Astrocyte (in vitro differentiated cells and primary cell): ENCODE measurements at places on chromosomes 2 and 18.

GRCh38 chr18:49486606-49486952 lies 455 bp downstream of the C18orf32 start:
- no peak for DNase-seq

- DNase-seq: peak; percentile 71
Observed at GRCh38 chr2:45759310-45759851, 107.9 kb downstream of the PRKCE start.

GRCh38 chr2:224039770-224040440 lies 819 bp upstream of the SERPINE2 start:
- DNase-seq: no peak

DNA sequence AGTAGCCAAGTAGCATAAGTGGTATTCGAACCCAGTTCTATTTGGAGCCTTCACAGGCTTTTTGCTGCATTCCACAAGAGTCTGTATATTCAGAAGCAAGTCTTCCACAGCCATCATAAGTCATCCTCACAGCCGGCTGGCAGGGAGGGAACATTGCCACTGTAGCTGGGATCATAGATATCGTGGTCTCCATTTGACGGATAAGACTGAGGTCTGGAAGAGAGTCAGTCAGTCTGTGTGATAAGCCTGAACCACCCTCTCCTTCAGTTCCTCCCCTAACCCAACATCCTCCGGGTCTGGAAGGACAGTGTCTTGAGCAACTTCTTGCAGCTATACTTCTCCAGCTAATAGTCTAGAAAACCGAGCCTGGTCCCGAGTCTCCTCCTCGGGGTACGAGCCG lies 17.0 kb upstream of the C1QL2 start:
- DNase-seq: no peak

GRCh38 chr2:62774555-62775366 lies 69.2 kb downstream of the EHBP1 start:
- peak; percentile 61 for DNase-seq

DNA sequence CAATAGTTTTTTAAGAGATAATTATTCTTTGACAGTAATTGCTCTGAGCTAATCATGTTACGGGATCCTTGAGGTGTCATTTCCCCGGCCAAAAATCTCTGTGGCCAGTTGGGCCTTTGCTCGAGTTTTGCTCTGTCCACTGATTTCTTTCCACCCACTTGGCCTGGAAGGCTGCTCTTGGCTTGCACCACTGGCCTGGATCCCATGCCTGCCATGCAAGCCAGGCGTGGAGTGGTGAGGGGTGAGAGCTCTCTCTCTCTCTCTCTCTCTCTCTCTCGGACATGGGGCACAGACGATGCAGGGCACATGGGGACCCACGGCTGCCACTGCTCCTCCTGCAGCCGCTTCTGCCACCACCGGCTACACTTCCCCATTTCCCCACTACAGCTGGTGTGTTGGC lies 853.0 kb upstream of the GCFC2 start:
- DNase-seq: no peak

DNA sequence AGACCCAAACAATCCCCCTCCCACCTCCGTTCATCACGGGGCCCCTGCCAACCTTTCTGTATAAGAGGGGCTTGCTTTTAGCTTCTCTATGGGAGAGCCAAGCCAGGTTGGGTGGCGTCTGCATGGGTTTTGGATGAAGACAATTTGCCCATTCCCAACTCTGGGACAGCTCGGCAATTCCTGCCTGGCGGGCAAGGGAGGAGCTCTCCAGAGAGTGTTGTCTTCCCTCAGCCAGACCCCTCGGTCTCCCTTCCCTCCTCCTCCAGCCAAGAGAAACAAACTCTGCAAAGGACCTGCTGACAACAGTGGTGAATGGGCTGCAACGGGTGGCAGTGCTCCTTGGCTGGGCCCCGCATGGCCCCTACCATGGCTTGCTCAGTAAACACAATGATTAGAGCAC lies 267.2 kb upstream of the HDAC4 start:
- DNase-seq: no peak

DNA sequence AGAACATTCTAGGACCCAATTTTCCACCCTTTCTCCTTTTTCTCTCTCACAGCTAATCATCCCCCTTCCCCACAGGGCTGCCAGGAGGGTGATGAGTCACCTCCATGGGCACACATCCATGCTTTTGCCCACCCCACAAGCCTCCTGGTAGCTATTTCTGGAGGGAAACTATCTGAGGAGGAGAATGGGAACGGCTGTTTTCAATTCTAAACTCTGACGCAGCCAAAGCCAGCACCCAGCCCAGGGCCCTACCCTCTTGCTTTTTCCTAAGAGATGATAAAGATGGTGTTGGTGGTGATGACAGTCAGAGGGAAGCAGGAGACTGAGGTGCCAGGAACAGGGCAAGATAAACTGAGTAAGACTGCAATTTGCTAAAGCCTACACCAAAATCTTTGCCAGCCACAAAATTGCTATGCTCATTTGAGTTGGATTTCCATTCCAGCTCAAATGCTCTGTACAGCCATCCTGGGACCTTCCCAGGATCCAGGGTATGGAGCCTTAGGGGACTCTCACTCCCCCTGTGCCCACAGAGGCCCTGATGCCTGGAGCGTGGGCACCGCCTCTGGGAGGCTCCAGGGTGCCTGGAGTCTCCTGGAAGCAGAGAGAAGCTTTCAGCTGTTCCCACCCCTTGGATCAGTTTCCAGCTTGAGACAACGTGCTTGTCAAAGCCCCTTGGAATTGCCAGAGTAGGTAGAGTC lies 62.0 kb upstream of the FZD7 start:
- DNase-seq: peak; percentile 62

DNA sequence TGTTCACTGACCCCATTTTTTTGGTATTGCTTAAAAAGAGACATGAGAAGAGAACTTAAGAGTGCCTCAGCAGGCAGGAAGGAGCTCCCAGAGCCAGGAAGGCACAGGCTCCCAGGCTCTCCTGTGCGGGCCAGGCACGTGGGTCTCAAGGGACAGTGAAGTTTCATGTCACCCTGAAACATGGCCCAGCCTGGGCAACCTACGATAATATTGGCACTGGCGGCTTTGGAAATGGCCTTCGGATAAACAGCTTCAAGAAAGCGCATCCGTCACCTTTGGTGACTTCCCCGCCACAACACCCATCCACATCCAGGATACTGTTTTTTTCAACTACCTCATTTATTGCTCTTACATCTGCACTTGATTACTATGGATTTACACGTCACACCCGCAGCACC lies 30.5 kb downstream of the PXDN start:
- no peak for DNase-seq

DNA sequence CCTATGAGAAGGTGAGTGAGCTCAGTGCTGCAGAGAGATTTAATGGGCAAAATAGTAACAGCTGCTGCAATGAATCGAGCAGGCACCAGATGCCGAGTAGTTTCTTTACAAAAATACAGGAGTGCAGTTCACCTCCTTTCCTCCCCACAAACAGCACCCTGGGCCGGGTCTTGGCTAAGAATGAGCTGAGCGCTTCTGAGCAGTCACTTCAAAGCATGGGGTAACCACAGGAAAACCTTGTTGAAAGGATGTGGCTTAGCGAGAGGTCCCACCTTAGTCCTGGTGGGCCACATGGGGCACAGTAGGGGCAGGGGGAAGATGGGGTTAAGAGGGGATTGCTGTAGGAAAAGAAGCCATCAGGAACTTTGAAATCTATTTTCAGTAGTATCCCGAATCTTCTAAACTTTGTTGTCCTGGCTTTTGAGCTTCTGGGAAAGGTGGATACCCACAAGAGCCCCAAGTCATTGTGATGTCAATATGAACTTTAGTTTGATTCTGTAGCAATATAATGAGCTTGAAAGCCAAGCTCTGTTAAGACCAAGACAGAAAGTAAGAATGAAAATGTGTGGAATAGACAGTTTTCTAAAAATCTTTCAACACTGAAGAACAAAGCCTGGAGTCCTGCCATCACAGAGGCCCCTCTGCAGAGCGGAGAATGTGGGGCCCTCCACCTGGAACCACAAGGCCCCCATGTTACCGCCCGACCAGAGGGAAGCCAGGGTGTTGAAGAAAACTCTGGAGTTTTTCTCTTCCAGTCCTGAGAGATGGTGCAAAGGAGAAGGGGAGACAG lies 101.0 kb upstream of the ZNF236 start:
- DNase-seq: no peak

GRCh38 chr2:239002954-239003623 lies 155.2 kb downstream of the TWIST2 start:
- DNase-seq: no peak

- DNase-seq: no peak
Observed at GRCh38 chr2:20990442-20991430, 53.1 kb downstream of the APOB start.

DNA sequence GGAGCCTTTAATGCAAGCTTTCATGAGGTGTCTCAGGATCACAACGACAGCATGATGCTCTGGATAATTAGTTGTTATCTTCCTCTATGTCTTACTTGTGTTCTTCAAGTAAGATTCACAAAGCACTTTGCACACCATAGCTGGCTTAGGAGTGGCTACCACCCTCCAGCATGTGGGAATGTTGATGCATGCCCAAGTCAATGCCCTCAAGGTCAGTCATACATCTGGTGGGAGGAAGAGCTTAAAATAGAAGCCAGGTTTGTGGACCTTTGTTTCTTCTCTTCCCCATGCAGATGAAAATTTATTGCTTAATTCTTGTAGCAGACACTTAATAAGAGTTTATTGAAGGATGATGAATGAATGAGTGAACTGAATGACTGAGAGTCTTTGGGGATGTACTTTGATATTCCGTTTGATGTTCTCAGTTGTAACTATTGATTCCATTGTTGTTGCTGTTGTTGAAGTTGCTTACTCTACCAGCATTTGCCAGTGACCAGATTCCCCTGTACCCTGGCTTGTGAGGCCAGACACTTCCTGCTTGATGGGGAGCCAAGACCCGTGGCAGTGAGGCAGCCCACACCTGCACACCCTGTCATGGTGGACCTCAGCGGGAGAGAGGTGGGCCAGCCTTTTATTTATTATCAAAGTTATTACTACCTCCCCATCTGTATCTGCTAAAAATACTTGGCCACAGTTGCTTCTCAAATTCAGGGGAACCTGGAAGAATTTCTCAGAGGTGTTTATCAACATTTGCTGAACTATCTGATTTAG lies 137.8 kb downstream of the LAMA3 start:
- DNase-seq: no peak

GRCh38 chr2:21256006-21256405 lies 132.2 kb downstream of the TDRD15 start:
- DNase-seq: no peak

DNA sequence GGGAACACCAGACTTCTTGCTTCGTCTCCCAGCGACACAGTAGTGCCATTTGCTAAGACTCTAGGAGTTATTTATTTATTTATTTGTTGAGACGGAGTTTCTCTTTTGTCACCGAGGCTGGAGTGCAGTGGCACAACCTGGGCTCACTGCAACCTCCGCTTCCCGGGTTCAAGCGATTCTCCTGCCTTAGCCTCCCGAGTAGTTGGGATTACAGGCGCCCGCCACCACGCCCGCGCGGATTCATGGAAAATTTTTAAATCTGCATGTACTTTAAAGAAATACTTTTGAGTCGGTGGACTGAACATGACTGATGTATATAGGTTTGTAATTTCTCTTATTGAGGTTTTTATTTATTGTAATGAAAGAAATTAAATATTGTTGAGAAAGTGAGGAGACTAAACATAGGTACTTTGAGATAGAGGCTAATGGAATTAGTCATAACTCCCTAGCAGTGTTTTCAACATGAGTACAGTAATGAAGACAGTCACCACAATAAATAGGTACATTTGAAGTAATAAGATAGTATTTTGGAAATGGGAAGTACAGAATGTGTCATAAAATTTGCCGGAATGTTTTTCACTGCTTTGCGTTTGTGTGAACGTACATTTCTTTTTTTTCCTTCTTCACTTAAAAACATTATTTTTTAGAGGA lies 983 bp downstream of the MTX2 start:
- no peak for DNase-seq

- peak; percentile 3 for DNase-seq
Observed at GRCh38 chr2:112216167-112216566, 38.7 kb downstream of the ZC3H8 start.

GRCh38 chr18:6452194-6452593 lies 37.5 kb upstream of the L3MBTL4 start:
- no peak for DNase-seq

- DNase-seq: no peak
Observed at GRCh38 chr2:72524071-72524470, 301.8 kb downstream of the EXOC6B start.

DNA sequence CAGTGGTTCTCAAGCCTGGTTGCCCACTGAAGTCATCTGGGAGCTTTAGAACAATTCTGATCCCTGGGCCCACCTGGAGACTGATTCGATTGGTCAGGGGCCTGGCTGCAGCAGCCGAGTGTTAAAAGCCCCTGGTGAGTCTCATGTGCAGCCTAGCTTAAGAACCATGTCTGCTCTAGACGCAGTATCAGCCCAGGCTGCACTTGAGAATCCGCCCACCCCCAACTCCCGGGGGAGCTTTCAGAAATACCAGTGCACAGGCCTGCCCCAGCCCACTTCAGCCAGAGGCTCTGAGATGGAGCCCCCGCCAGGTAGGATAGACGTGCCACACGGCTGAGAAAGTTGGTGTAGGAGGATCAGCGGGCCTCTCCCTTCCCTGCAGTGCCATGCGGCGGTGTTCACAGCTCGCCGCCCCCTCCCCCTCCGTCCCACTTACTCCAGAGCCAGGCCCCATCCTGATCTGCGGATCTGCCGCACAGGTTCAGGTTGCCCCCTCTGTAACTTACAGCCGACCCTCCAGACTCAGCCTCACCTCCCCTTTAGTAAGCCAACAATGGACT lies 209.0 kb upstream of the RAB12 start:
- no peak for DNase-seq

- DNase-seq: no peak
Observed at GRCh38 chr2:46351098-46351749, 54.0 kb downstream of the EPAS1 start.

- peak; percentile 23 for DNase-seq
Observed at GRCh38 chr18:34651586-34652369, 58.3 kb upstream of the DTNA start.

DNA sequence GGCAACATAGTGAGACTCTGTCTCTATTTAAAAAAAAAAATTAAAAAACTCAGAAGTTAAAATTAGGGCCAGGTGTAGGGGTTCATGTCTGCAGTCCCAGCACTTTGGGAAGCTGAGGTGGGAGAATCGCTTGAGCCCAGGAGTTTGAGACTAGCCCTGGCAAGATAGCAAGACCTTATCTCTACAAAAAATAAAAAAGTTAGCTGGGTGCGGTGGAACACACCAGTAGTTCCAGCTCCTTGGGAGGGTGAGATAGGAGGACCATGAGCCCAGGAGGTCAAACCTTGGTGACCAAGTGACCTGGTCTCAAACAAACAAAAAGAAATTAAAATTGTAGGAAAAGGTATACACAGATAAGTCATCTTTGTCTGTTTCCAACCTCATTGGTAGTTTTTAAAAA lies 11.3 kb downstream of the TTLL4 start:
- DNase-seq: no peak

DNA sequence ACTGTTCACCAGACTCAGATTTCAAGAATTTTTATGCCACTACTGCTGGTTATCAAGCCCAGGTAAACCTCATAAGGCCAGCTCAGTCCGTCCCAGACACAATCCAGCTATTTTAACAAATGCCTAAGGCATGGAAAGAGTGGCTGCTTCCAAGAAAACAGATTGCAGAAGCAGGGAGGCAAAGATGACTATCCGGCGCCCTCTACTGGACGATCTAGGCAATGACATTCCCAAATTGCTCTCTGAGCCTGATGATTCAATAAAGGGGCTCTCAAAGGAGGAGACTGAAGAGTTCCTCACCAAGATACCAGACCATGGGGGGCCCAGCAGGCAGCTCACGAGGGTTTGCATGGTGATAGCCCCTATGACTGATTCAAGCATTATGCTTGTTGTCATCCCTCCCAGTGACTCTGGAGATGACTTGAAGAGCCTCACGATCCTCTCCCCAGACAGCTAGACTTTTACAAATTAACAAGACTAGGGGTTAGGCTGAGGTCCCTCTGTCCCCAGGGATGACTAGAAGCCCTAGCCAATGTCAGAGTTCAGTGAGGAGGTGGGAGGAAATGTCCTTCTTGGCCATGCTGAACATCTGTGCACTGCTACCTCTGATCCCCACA lies 25.0 kb downstream of the SERPINB8 start:
- DNase-seq: peak; percentile 18
